Myocyte (in vitro differentiated cells): ENCODE measurements at places on chromosomes 1 and 21.
A peak's percentile ranks its signal among the peaks of the same experiment; 100 is the strongest.

GRCh38 chr1:208587110-208587509 lies 342.9 kb upstream of the PLXNA2 start:
- DNase-seq: no peak

- DNase-seq: no peak
Measured at GRCh38 chr1:174358344-174358743, 89.4 kb upstream of the GPR52 start.

GRCh38 chr1:3598051-3598491 lies 13.2 kb downstream of the MEGF6 start:
- DNase-seq: no peak

- DNase-seq: no peak
Measured at GRCh38 chr21:14699433-14700407, 153.6 kb upstream of the SAMSN1 start.

DNA sequence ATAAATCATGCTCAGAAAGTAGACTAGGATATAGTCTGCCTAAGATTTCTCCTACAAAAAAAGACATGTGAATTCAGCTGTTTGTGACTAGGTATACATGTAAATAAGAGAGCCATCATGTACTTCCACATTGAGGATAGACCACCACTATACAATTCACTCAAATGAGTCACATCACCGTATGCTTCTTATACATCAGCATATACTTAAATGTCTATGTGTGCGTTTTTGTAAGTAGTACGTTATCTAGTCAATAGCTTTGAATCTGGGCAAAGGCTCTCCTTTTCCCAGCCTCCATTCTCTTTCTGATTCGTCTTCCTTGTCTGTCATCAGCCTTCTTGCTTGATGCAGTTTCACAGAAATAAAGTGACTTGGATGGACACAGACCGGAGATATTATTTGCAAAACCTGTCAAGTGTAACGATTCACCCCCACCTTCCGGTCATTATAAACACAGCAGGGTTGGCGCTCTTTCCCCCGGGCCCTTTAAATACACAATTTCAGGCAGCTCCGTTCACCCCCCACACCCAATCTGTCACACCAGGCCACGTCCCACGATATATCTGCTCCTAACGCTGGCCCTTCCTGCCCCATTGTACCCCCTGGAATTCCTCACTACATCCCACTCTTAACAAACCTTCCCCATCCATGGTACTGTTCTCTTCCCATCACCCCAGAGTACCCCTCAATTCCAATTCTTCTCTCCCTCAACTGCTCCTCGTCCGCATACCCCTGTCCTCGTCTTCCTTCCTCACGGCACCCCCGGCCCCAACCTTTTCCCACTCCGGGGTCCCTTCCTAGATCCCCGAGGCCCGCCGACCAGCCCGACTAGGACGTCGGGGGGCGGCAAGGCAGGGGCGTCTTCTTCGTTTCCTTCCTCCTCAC lies 636 bp downstream of the VAMP4 start:
- DNase-seq: peak; percentile 56

GRCh38 chr1:112866981-112867380 lies 89.0 kb downstream of the SLC16A1 start:
- no peak for DNase-seq

- DNase-seq: no peak
Measured at GRCh38 chr1:156884560-156885184, 8.8 kb upstream of the PEAR1 start.

GRCh38 chr21:43305811-43306311 lies 121.1 kb downstream of the SIK1 start:
- DNase-seq: no peak

GRCh38 chr1:202075389-202075788 lies 47.3 kb upstream of the GPR37L1 start:
- DNase-seq: no peak

GRCh38 chr1:24108334-24109165 lies 3.4 kb downstream of the MYOM3 start:
- DNase-seq: peak; percentile 80
